ENCODE measurements at places on chromosomes 6 and 20.

DNA sequence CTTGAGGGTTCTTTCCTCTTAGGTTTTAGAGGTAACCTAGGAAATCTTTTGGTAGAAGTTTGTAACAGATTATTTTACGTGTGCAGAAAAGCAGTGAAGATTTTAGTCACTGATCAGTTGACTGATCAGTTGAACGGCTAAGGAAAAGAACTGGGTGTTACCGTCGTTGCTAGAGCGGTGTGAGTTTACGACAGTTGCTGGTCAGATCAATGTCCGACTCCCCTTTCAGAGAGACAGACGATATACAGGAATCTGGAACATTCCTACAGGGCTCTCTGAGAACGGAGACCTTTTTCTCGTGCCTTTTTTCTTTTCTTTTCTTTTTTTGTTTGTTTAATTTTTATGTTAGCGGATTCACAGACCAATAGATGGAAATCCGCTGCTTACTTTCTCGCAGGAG is 132.1 kb upstream of the ZNF184 start:
- DNase-seq: no peak

DNA sequence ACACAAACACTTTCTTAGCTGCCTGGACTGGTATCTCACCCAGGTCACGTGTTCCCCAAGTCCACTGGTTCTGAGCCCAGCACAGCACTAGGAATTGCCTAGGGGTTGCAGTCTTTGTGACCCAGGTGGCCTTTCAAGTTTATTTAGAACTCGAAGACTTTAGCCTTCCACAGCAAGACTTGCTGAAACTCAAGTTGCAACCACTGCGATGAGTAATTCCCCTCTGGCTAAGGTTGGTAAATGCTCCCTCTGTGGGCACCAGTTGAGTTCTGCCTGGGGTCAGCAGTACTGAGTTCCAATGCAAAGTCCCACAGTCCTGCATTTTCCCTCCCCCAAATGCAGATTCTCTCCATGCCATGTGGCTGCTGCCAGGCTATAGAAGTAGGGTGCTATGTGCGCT is 77.6 kb upstream of the MOCS1 start:
- no peak for DNase-seq

- DNase-seq: no peak
These were observed 611.5 kb upstream of the IMPG1 start for GRCh38 chr6:76683985-76684384.

DNA sequence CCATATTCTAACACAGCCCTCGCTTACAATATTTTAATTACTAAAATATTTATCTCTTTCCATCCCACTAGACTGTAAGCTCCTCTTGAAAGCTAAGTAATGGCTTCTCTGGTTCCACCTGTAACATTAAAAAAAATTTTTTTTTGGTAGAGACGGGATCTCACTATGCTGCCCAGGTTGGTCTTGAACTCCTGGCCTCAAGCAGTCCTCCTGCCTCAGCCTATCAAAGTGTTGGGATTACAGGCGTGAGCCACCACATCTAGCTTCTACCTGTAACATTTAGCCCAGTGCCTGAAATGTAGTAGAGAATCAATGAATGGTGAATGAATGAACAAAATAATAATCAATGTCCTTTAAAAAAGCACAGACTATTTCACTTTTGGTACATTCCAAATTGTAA is 28.8 kb downstream of the DEK start:
- DNase-seq: no peak

Data from T follicular helper cell (primary cell).